CD8-positive, alpha-beta T cell (primary cell): ENCODE measurements at places on chromosomes 4 and X.

DNA sequence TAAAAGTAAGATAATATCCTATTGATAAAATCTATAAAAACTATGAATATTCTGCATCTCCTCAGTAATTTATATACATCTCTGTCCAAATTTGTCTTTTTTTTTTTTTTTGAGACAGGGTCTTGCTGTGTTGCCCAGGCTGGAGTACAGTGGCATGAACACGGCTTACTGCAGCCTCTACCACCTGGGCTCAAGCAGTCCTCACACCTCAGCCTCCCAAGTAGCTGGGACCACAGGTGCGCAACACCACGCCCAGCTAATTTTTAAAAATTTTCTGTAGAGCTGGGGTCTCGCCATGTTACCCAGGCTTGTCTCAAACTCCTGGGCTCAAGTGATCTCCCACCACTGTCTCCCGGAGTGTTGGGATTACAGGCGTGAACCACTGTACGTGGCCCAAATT lies 12.3 kb upstream of the SEC24D start:
- DNase-seq: no peak

DNA sequence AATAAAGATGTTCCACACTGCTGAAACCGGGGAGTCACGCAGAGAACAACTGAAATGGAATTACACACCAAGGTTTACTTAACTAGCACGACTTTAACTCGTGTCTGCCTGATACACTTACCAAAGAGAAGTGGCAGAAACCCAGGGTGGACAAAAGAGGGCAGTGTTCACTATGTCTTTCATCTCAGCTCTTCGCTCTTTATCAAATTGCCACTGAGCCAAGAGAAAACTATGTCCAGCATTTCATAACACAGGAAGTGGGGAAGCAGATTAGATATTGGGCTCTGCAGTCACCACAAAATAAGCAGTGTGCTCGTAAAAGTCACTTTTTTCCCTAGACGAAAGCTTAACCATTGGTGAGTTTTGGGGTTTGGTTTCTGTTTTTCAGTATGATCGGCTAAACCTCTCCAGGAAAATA lies 155.7 kb downstream of the CHIC2 start:
- DNase-seq: no peak

DNA sequence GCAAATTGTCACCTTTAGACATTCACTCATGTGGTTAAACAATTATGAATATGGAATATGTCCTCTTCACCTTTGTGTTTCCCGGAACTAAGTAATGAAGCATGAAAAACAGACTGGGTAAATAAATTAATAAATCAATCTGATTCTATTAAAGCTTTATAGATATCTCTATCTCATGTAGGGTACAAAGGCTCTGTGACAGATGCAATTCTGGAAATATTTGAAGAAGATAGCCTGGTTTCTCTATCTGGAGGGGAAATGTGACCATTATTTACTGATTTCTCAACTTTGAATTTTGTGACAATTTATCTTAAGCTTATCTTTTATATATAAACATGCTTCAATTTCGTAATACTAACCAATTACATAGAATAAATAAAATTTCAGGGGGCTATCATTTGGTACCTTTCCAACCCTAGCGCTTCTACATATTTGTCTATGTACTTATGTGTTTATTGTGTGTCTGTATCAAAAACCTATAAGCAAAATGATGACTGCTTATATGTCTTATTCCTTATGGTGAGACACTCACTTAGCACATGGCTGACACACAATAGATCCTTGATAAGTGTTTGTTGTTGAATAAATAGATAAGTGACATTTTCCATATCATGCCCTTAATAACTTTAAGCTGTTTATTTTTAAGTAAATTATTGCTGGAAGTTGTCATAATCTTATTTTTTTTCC lies 9.9 kb downstream of the CTSO start:
- DNase-seq: no peak

- no peak for DNase-seq
Measured at GRCh38 chr4:26813698-26814097, 46.9 kb upstream of the STIM2 start.

DNA sequence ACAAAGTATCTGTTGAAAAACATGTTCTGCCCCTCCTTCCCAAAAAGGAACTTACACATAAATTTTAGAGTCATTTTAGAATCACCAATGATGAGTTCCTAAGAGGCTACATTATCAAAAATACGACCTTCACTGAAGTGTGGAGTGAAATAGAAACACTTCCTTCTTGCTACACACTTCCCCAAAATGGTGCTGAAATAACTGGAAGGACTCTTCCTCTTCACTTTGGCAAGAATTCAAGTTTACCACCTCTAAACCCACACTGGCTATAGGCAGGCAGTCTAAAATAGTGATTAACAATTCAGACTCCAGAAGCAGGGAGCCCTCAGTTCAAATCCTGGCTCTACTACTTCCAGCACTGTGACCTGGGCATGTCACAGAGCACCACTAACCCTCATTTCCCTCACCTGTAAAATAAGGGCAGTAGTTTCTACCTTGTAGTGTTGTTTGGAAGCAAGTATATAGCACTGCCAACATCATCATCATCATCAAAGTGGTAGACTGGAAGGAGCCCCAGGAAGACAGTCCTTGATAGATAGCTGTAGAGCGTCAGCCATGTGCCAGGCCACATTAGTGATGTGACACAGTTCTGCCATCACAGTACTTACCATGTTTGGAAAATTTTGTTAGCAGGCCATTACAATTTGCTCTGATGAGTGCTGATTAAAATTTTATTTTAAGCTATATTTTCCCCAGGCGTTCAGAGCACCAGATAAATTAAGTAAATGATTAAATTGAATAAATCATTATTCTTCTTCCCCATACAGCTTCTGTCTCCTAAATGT lies 103.3 kb downstream of the PARM1 start:
- no peak for DNase-seq

DNA sequence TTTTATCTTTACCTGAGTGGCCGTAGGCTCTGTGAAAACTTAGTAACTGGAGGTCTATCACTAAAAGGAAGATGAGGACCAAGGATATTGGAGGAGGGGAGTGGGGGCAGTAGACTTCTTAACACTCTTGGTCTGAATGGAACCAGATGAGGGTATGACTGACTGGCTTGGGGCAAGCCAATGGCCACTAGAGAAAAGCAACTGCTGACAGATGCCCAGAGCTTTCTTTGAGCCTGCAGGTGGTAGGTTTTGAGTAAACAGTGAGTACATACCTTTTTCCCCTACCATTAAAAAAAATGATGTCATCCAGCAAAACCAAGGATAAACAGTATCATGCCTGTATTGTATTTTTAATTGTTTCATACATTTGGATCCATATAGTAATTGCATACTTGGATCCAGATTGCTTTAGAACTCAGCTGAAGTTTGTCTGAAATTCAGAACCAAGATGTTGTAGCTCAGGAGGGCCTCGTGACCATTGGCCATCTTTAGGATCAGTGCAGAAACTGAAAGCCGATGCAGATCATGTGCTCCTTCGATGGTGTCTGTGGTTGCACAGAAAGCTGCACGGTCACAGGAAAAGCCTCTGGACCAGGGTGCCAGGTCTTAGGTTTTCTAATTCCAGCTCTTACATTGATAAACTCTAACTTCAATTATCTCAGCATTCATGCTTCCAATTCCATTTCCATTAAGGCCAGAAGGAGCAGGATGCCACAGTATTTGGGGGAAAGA lies 131.0 kb downstream of the PDGFRA start:
- no peak for DNase-seq

DNA sequence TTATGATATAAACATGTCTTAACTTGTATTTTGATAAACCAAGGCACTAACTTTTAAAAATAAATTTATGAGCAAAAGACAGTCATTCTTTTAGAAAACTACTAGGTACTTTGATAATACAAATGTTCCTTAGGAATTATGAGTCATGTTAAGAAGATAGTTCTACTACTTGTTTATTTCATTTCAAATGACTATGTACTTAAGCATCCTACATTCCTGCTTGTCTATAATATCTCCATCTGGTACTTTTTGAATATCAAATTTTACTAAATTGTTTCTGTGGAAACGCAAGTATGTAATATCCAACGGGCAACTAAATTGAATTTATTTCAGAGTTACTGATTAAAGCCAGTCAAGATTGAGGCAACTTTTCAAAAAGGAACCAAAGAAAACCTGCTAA lies 61.8 kb downstream of the CAMK2D start:
- no peak for DNase-seq

- DNase-seq: no peak
Measured at GRCh38 chr4:63211776-63212479, 1197.3 kb downstream of the TECRL start.

- no peak for DNase-seq
Measured at GRCh38 chr4:160836431-160836830, 1327.4 kb downstream of the FSTL5 start.

DNA sequence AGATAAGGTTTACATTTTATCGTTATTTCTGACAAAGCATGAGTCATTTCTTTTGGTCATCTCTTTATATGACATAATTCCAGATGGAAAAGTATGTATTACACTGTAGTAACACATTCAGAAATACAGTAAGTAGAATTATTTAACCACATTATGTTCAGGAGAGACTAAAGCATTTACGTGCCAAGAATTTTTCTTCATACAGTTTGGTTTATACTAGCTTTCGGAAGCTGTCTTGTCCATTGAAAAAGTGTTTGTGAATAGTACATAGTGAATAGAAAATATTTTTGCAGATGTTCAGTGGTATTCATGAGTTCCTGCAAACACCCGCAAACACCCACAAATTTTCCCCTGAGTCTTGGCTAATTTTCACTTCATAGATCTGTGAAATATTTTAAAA lies 1033.0 kb upstream of the INTU start:
- DNase-seq: no peak

DNA sequence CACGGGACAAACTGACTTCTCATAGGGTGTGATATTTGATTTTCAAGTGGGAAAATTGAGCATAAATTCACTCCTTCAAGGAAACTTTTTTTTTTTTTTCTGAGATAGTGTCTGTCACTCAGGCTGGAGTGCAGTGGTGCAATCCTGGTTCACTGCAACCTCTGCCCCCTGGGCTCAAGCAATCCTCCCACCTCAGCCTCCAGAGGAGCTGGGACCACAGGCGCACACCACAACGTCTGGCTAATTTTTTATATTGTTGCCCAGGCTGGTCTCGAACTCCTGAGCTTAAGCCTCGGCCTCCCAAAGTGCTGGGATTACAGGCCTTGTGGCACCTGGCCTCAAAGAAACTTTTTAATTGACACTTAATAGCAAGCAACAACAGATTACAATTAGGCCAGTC lies 13.8 kb downstream of the CLDN34 start:
- DNase-seq: no peak

DNA sequence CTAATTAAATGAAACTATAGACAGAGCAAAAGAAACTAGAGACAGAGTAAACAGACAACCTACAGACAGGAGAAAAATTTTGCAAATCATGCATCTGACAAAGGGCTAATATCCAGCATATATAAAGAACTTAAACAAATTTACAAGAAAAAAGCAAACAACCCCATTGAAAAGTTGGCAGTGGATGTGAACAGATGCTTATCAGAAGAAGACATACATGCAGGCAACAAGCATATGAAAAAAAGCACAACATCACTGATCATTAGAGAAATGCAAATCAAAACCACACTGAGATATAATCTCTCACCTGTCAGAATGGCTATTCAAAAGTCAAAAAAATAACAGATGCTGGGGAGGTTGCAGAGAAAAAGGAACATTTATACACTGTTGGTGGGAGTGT lies 14.8 kb downstream of the ZNF280C start:
- DNase-seq: no peak

GRCh38 chrX:101484135-101484534 lies 1.1 kb upstream of the ARMCX4 start:
- DNase-seq: no peak

- no peak for DNase-seq
Measured at GRCh38 chr4:97786306-97786920, 356.9 kb downstream of the STPG2 start.

DNA sequence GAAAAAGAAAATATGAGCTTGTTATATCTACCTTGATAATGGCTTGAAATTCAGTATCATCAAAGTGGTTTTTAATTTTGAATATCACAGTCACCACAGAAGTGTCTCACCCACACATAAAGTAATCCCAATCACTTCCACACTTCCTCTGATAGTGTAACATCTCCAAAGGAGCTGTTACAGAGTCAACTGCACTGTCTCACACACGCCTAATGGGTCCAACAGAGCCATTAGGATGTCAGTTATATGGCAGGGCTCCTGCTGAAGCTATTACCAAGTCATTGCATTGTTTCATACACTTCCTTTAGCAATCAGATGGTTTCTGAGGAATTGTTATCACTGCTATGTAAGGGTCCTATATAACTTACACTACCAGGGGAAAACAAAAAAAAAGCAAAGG lies 432.1 kb upstream of the TEX13C start:
- DNase-seq: no peak

GRCh38 chrX:144335402-144335801 lies 451.5 kb downstream of the UBE2NL start:
- no peak for DNase-seq

- no peak for DNase-seq
Measured at GRCh38 chr4:173990869-173991210, 292.6 kb downstream of the FBXO8 start.

- no peak for DNase-seq
Measured at GRCh38 chr4:28248269-28248668, 1387.6 kb downstream of the STIM2 start.

DNA sequence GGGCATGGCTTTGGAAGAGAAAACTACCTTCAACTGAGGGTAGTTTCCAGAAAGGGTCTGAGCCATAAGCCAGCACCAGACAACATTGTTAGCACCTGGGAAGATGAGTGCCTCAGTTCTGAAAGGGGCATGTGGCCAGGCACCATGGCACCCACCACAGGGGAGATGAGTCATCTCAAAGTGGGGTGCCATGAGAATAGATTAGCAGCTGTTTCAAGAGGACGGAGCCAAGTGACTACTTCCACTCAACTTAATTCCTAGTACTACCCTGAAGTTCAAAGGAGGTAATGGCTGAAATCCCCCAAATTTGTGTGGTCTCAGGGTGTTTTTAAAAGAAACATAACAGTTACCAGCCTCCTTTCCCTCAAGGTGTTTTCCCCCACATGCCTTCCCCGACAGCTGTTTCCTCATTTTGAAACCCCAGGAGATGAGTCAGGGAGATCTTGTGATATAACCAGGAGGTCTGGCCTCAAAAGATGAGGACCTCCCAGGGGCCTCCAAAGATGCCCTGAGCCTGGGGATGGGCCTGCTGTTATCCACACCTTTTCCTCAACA lies 27.8 kb upstream of the FTHL17 start:
- DNase-seq: no peak

DNA sequence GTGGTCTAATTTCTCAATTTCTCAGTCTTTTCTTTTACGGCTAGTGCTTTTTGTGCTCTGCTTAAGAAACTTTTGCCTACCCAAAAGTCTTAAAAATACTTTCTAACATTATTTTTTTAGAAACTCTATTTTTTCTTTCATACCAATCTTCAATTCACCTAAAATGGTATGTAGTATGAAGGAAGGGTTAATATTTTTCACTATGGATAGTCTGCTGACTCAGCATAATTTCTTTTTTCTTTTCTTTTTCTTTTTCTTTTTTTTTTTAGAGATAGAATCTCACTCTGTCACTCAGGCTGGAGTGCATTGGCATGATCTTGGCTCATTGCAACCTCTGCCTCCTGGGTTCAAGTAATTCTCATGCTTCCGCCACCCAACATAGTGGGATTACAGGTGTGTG lies 34.2 kb upstream of the GYPE start:
- DNase-seq: no peak
